ENCODE measurements at places on chromosomes 3 and 15.

DNA sequence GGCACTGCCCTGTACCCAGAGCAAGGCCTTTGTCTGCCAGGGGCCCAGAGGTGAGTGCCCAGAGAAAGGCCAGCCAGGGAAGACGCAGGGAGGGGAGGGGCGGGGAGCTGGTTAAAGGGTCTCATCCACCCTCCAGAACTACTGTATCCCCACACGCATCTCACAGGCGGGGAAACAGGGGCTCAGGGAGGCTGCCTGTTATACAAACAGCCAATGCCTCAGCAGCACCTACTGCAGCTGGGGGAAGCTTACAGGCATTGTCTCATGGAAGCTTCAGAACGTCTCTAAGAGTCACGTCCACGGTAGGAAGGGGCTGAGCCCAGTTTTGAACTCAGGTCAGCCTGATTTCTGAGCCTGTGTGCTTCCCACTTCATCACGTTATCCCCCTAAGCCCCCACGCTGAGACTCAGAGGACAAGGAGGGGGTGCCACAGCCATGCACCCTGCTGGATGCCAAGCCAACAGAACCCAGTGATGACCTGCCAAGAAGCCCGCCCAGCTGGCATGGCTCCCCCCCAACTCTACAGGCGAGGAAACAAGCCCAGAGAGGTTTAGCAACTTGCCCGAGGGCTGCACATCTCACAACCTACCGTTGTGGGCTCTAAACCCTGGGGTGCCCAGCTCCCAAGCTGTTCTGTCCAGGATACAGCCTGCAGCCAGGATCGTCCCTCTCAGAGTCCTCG lies 54.5 kb downstream of the IQSEC1 start:
- DNase-seq, result no peak

DNA sequence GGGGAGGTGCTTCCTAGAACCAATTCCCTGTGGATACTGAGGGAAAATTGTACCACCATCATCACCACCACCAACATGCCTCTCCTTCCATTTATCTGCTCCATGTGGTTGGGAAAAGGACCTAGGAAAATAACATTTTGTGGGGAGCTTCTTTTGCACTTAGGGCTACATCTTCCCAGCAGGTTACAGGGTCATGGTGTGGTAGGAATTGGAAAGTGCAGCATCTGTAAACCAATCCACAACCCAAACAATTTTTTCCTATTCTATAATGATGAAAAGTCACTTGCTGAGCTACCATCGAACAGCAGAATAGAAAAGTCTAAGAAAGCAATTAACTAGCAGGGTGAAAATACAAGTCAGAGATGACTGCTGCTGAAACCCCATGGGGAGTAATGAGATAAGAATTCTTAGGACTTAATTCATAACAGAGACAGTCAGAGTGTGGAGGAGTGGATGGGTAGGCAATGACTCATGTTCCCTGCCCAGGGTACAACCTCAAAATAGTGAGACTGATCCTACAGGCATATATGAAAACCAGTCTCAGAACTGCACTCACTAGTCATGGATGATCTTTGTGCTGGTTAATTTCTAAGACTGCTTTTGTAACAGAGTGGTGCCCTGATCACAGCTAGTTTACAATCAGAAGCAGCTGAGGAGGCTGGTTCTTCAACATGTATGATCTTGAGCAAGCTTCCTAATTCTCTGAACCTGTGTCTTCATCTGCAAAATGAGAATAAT lies 38.1 kb upstream of the LEKR1 start:
- DNase-seq, result no peak

DNA sequence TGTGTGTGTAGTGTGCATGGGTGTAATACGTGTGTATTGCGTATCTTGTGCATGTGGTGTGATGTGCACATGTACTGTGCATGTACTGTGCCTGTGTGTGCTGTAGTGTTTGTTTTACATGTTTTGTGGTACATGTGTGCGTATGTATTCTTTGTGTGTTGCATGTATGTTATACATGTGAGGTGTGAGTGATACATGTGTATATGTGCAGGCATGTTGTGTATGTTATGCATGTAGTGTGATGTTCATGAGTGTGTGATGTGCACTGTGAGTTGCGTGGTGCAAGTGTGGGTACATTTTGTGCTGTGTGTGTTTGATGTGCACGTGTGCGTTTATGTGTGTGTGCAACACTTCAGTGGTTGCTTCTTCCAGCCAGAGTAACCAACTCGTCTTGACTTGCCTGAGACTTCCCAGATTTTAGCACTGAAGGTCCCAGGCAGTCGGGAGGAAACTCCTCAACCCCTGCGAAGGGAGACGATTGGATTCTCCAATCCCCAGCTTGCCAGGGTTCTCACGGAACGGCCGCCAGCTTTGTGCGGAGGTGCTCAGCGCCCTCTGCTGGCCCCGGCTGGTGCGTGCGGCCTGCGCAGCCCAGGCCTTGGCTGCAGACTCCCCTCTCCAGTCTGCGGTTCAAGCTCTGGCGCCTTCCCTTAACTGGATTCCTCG lies 3.6 kb downstream of the GALNT15 start:
- peak; percentile 90 for DNase-seq

- no peak for DNase-seq
Observed at GRCh38 chr3:85387913-85388505, 429.2 kb downstream of the CADM2 start.

- DNase-seq, result no peak
Observed at GRCh38 chr15:62104846-62105245, 38.1 kb downstream of the C2CD4A start.

GRCh38 chr3:109275702-109276293 lies 40.5 kb downstream of the DPPA2 start:
- DNase-seq, result no peak

GRCh38 chr3:38853011-38853410 lies 37.0 kb upstream of the SCN10A start:
- DNase-seq, result no peak

- DNase-seq, result peak; percentile 65
Observed at GRCh38 chr3:56800832-56801661, 702 bp downstream of the ARHGEF3 start.

DNA sequence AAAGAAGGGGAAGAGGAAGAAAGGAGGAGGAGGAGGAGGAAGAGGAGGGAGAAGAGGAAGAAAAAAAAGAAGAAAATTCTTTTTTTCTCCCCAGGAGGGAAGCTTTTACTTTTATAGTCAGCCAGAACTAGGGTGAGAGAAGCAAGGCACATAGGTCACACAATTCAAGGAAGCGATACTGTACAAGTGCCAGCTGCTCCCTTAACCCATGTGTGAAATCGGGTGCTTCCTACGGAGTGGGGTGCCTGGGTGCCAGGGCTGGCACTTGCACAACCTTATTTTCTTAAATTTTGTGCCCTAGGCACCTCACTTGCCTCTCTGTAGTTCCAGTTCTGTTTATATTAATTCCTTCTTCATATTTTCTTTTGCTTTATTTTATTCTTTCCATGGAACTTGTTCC lies 150.4 kb downstream of the LIPC start:
- DNase-seq, result no peak

DNA sequence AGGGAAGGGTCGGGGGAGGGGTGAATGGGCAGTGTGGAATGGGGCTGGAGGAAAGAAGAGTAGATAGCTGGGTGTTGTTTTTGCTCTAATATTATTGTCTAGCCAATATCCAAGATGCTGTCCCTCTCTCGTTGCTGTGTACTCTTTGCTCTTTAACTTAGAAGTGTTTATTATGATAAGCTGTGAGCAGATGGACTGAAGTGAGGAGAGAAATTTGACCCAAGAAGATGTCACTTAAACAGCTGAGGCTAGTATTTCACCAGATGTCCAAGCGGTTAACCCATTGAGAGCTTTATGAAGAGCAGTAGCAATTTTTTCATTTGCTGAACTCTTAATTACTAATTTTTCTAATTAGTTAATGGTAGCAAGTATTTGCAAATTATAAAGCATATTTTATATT lies 212.2 kb upstream of the TP63 start:
- no peak for DNase-seq

DNA sequence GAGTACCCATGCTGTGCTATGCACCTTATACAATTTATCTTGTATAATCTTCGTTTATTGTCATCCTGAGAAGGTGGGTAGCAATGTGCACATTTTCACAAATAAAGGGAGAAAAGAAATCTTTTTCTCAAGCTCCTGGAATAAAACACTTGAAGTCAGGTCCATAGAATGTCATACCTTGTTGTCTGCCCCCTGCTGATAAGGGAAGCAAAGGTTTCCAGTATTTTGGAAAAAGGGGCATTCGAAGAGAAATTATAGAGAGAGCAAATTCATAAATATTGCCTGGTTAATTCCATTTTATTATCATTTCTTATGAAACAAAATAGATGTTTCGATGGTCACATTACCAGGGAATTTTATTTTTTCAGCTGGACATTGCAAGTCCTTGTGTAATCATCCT lies 277.8 kb downstream of the RAP2B start:
- no peak for DNase-seq

DNA sequence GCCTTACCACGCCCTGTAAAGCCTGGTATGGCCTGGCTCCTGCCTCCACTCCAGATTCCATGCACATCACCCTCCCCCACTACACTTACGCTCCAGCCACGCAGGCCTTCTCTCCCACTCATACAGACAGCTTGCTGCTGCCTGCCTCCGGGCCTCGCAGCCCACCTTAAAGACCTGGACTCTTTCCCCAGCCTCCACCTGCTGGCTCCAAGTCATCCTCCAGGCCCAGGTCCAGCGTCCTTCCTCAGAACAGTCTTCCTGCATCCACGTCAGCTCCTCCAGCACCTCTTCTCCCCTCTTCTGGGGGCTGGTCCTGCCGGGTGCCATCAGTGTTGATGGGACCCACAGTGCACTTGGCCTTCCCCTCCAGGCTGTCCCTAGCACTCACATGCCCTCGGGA lies 75.5 kb downstream of the NUP210 start:
- DNase-seq, result no peak

GRCh38 chr3:108031895-108032294 lies 58.9 kb downstream of the CD47 start:
- no peak for DNase-seq

GRCh38 chr3:190092250-190092649 lies 28.4 kb downstream of the P3H2 start:
- DNase-seq, result no peak

GRCh38 chr15:98942431-98942830 lies 65.2 kb downstream of the PGPEP1L start:
- no peak for DNase-seq

GRCh38 chr3:47579875-47580274 lies 1.2 kb upstream of the CSPG5 start:
- no peak for DNase-seq
